ENCODE measurements at places on chromosomes 5 and 9. TPM values are rescaled to one million over a fixed set of nuclear protein-coding genes. Genes with fewer than 3 reads are reported as not detected.
A peak's percentile ranks its signal among the peaks of the same experiment; 100 is the strongest.

The POU5F2 gene
- total RNA-seq, result 0.69 TPM

- no peak overlapping the region for H3K4me3 ChIP-seq
- no peaks in the 10 kb centered on the region for H3K36me3 ChIP-seq
- DNase-seq, result peak; percentile 74
- no peak overlapping the region for H3K27ac ChIP-seq
- no peaks in the 10 kb centered on the region for H3K27me3 ChIP-seq
- H3K4me1 ChIP-seq, result peaks cover 9% of the 10 kb centered on the region
These were observed 54.3 kb downstream of the PTCH1 start for GRCh38 chr9:95462249-95463147.

- peaks cover 2% of the 10 kb centered on the region for H3K4me1 ChIP-seq
- H3K36me3 ChIP-seq, result no peaks in the 10 kb centered on the region
- no peaks in the 10 kb centered on the region for H3K27me3 ChIP-seq
- H3K4me3 ChIP-seq, result no peak overlapping the region
- H3K27ac ChIP-seq, result no peak overlapping the region
- peak; percentile 17 for DNase-seq
These were observed 440.6 kb downstream of the CETN3 start for GRCh38 chr5:89968958-89969381.

DNA sequence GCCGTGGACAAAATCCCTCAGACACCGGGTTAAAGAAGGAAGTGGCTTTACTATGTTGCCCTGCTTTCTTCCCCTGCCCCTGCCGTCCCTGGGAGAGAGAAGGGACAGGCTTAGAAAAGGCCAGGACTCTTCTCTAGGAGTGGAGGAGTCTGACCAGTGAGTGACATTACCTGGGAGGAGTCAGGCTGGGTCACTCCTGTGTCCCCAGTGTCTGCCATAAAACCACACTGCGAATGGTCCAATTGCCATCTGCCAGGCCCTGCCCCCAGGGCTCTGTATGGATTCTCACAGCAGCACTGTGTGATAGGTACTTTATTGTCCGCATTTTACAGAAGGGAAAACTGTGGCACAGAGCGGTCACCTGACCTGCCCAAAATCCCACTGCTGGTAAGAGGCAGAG, 31.3 kb upstream of the FUBP3 start:
- H3K4me3 ChIP-seq, result no peak overlapping the region
- H3K36me3 ChIP-seq, result no peaks in the 10 kb centered on the region
- H3K27me3 ChIP-seq, result no peaks in the 10 kb centered on the region
- no peaks in the 10 kb centered on the region for H3K4me1 ChIP-seq
- DNase-seq, result no peak

The WNK2 gene
- 2.1 TPM for total RNA-seq

DNA sequence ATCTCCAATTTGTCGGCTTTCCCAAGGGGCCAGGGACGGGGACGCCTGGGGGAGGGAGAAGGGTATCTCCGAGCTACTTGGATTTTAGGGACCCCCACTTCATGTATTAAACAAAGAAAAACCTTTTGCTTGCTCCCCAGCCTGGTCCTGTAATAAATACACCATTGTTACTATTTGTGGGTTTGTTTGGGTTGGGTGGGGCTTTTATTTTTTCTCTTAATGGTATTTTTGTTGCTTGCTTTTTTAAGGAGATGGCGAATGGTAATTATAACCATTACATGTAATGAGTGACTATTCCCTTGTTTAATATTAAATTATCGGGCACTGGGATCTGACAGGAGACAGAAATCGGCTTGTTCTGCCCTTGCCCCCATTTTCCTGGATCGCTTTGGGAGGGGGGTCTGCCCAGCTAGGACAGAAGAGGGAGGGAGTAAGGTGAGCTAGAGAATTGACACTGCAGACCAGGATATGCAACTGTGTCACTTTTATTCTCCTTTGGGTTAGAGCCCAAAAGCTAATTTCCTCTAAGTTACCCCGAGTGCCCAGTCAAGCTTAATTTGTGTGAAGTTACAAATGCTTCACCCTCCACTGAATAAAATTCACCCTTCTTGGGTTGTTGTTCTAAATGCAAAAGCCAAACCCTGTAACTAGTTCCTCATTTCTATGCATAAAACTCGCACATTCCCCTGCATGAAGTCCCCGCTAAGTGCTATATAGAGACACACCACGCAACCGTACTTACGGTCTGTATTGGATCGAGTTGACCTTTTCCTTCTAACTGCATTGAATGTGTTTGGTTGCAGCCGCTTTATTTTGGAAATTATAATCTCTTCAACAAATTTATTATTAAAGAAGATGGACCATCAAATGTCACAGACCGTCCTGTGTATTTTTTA, 1.6 kb upstream of the ZNF608 start:
- H3K27ac ChIP-seq, result peak overlapping the region; percentile 62
- peak overlapping the region; percentile 69 for H3K4me3 ChIP-seq
- H3K36me3 ChIP-seq, result no peaks in the 10 kb centered on the region
- H3K4me1 ChIP-seq, result peaks cover 3% of the 10 kb centered on the region
- DNase-seq, result no peak

The CRHBP gene
- 2.4 TPM for total RNA-seq

The ARHGEF28 gene
- total RNA-seq, result 36.6 TPM

The CYSRT1 gene
- not detected for total RNA-seq

The PIP5KL1 gene
- total RNA-seq, result 1.1 TPM

- H3K4me3 ChIP-seq, result no peak overlapping the region
- no peak for DNase-seq
- H3K36me3 ChIP-seq, result no peaks in the 10 kb centered on the region
- H3K4me1 ChIP-seq, result no peaks in the 10 kb centered on the region
- H3K27ac ChIP-seq, result no peak overlapping the region
- no peaks in the 10 kb centered on the region for H3K27me3 ChIP-seq
These were observed 186.7 kb downstream of the MSX2 start for GRCh38 chr5:174911118-174911517.
